ENCODE measurements at places on chromosomes 16 and 17.

DNA sequence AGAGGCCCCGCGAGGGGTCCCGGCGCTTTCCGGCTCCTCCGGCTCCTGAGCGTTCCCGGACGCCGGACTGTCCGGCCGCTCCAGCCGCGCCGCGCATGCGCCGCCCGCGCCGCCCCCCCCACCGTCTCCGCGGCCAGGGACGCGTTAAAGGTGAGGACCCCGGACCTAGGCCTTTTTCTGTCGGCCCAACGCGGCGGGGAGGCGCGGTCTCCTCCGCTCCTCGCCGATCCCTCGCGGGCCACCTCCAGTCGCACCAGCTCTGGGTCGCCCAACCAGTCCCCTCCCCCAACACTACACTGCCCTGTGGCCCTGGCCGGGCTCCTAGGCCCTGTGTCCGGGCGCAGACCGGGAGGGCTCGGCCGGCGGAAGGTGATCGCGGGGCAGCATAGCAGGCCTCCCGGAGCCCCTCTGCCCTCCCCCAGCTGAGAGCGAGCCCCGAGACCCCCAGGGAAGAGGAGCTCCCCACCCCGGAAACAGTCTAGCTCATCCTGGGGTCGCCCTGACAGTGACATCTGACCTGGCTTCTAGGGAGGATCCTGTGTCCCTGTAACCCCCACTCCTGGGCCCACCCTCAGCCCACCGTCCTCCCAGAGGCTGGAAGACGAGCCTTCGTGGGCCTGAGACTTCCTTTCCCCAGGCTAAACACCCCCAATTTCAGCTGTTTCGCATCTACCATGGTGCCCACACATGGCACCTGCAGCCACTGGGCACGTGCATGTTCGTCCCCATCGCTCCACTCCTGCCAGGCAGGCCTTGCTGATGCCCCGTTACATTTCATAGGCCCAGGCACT is 14.7 kb upstream of the BCAR1 start:
- DNase-seq: peak; percentile 75

GRCh38 chr16:69150146-69150865 is 17.9 kb downstream of the UTP4 start:
- DNase-seq: peak; percentile 58

DNA sequence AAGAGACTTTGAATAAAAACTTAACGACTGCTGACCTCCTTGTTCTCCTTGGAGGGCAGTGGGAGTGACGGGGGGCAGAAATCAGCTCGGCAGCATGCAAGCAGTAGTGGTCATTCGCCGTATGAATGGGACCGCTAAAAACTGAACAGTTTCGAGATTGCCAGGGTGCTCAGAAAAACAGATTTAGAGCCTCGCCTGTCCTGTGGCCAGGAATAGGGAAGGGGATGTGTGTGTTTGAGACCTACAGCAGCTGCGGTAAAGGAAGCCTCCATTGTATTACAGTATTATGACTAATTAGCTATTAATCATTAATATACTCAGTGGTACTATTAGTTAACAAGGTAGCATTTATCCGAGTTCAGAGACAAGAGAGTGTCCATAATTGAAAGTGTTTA is 670 bp upstream of the ZNF652 start:
- DNase-seq: peak; percentile 11

DNA sequence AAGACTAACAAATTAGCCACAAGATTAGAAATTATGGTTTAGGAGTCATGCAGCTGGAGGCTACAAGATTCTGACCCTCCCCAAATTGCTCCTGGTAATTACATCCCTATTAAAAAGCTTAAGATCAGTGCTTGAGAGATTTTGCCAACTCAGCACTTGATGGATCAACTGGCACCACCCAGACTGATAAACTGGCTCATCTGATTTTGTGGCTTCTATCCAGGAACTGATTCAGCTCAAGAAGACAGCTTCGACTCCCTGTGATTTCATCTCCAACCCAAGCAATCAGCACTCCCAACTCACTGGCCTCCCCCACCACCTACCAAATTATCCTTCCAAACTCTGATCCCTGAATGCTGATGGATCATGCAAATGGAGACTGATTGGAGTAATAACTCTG is 94.8 kb downstream of the TNFRSF13B start:
- DNase-seq: no peak

DNA sequence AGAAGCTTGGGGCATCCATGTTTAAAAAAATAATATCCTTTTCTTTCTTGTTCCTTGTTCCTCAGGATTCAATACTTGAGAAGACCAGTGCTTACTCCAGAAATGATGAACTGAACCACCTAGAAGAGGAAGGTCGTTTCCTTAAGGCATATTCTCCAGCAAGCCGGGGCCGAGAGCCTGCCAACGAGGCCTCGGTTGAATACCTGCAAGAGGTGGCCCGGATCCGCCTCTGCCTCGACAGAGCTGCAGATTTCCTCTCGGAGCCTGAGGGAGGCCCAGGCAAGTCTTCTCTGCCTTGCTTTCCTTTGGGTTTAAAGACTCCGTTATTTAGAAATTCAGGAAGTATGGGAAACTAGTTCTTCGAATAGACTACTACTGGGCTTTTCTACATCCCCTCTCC is 42.5 kb upstream of the ENDOV start:
- DNase-seq: no peak

GRCh38 chr16:89864527-89864820 is 8.9 kb upstream of the TCF25 start:
- DNase-seq: no peak

- no peak for DNase-seq
Observed at GRCh38 chr16:21973945-21974344, 20.8 kb downstream of the UQCRC2 start.

DNA sequence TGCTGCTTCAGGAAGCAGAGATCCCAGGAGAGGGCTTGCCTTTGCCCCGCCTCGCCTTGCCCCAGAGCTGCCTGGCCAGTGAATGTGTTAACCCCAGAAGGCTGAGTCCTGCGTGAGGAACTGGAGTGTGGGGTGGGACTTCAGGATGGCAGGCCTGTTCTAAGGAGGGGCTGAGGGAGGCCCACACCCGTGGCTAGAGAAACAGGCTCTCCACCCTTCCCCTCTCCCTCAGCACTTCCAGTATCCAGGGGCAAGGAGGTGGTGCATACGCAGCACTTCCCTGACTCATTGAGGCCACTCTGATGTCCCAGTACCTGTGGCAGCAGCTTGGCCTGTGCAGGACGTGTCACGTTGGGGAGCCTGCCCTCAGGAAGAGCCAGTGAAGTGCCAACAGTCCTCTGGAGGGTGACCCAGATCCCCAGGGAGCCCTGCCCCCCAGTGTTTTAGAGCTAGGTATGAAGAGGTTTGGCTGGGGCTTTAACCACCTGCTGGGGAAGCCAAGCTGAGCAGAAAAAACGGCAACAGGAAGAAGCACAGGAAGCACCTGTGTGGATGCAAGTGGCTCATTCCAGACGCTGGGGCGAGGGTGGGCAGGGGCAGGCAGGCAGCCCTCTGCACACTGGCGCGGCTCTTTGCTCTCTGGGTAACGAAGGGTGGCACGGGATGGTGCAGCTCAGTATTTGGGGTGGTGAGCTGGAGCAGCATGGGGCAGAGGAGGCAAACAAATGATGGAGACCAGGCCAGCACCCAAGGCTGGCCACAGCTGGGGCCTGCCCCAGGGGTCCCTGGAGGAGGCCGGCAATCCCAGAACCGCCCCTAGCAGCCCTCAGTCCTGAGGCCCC is 14.7 kb upstream of the CTCF start:
- no peak for DNase-seq

GRCh38 chr17:75707079-75707571 is 14.1 kb upstream of the ITGB4 start:
- peak; percentile 75 for DNase-seq

- DNase-seq: peak; percentile 89
Observed at GRCh38 chr17:63425483-63425882, 20.6 kb downstream of the CYB561 start.

DNA sequence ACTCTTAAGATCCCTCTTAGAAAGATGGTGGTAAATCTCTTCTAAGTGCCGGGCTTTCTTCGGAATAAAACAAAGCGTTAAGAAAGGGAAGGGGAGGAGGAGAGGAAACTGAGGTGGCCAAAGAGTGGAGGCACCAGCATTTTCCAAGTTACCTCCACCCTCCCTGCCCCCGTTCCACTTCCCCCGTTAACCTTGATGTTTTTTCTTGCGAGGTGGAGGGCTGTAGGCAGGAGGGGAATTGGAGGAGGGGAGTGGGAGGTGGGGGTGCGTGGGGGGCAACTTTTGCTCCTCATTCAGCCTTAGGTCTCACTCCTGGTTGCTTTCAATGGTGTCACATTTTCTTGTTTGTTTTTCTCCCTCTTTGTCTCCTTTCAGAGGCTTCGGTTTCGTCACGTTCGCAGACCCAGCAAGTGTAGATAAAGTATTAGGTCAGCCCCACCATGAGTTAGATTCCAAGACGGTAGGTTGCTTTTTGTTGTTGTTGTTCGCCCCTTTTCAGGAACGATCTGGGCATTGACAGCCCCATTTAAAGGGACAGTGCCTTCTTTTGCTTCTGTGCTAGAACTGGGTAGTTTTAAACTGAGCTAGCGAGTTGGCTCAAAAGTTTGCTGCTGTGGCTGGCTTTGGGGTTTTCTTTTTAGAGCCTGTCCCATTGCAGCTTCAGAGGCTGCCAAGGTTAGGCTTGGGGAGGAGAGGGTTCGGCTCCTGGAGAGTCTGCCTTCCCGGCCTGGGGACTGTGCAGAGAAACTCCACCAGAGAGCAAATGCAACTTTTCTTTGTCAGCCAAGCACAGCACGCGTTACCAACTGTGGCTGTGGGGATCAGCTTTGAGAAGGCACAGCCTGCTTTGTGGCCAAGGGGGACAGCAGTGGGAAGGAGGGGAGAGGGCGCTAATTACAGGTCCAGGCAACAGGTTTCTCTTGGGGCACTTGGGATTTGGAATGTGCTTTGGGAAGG is 1.9 kb downstream of the MSI2 start:
- DNase-seq: peak; percentile 4
